ENCODE measurements at places on chromosomes 3 and 15.

- no peak for DNase-seq
These were observed 69.2 kb downstream of the RASA2 start for GRCh38 chr3:141556034-141556433.

DNA sequence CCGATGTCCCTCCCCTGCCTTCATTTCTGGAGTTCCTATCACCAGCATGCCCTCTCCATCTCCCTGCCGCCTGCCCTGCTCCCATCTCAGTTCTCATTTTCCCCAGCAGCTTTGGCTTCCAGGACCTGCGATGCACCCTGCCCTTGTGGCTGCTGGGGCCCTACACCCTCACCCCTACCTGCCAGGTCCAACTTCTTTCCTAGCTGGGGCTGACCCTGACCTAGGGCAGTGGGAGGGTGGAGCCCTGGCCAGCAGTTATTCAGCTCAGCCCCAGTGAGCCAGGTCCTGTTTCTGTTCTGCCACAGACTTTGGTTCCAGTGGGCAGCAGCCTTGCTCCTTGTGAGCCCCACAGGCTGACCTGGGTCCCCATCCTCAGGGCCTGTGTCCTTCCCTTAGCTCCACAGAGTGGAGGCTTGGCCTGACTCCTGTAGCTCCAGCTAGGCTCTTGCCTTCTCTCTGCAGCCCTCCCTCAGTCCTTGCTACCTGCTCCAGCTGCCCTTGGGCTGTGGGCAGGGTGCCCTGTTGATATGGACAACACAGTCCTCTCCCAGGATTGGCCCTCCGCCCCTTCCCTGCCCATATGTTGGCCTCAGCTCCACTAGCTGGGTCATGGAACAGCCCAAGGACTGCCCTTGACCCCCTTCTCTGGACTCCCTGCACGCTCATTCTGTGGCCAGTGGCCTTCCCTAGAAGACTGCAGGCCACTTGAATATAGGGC, 34.7 kb upstream of the PDE8A start:
- no peak for DNase-seq

DNA sequence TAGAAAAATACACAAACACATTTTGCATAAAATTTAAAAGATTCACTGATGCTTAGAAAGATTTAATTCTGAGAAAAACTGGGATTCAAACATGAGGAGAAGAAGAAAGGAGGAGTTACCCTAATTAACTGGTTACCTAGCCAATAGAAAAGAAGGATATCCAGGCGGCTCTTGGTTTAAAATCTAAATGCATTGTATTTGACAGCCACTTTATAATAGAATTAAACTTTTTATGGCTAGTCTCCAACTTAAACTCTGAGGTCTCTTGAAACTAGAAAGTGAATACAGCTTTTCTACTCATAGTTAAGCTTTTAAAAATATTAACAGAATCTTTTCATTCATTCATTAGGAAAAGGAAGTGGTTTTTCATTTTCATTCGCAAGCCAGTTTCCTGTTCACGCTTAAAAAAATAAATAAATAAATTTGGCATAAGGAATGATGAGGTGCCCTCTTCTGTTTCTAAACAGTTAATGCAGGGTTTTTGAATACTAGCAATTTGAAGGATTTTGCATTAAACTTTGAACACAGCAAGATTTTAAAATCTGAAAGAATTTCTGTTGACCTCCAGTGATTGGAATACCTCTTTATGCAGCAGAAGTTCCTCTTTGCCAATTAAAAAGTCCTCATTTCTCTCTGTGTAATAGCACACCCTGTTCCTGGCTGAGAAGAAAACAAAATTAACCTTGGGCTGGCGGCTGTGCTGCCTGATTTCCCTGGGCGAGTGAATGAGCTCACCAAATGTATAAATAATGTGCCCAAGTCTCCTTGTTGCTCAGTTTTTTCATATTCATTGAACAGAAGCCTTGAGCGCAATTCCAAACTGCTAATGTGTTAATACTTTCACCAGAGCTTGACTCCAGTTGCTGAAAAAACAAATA, 105.1 kb downstream of the ZMAT3 start:
- no peak for DNase-seq

GRCh38 chr3:36730966-36731365, 33.4 kb downstream of the DCLK3 start:
- DNase-seq, result no peak

DNA sequence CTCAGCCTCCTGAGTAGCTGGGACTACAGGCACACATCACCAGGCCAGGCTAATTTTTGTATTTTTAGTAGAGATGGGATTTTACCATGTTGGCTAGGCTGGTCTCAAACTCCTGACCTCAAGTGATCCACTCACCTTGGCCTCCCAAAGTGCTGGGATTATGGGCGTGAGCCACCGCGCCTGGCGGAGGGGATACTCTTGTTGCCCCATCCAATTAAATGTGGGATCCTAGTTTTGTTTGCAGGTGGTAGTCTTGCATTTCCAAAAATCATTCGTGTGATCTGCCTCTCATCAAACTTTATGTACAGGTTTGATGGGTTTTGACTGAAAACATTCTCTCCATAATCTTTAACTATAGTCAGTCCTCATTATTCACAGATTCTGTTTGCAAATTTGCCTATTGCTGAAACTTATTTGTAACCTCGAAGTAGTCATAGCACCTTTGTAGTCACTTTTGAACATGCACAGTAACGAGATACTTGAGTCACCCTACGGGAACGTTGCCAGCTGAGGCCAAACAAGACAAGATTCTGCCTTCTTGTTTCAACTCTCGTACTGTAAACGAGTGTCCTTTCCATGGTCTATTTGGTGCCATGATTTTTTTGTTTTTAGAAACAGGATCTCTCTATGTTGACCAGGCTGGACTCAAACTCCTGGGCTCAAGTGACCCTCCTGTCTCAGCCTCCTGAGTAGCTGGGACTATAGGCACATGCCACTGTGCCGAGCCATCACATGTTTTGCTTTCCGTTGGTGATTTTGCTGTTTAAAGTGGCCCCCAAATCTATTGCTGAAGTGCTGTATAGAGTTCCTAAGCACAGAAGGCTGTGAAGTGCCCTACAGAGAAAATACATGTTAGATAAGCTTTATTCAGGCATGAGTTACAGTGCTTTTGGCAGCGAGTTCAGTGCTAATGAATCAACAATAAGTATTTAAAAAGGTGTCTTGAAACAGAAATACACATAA, 8.1 kb upstream of the MAPK6 start:
- peak; percentile 77 for DNase-seq

GRCh38 chr3:38687321-38687720, 37.8 kb upstream of the SCN5A start:
- DNase-seq, result no peak
